ENCODE measurements at places on chromosomes 13 and 19. TPM values are rescaled to one million over a fixed set of nuclear protein-coding genes. Genes with fewer than 3 reads are reported as not detected.

C19orf44 gene
- 8.4 TPM for polyA plus RNA-seq

DNA sequence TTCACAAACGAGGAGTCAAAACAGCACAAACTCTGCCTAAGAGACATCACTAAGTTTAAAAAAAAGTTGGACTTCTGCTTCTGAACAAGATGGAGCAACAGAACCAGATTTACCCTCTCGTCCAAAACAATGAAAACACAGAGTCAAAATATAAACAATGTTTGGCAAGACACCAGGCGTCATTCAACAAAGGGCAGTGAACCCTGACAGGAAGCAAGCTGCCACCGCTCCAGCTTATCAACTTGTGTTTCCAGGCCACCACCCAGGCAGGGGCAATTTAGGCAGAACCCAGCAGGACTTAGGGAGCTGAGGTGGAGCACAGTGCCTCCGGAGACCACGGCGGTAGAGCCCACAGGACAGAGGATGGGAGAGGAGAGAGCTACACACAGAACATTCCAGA is 8.6 kb upstream of the NAPA start:
- H3K36me3 ChIP-seq, result no peaks in the 10 kb centered on the region
- peaks cover 3% of the 10 kb centered on the region for H3K4me1 ChIP-seq
- no peak overlapping the region for H3K4me3 ChIP-seq
- no peak overlapping the region for H3K27ac ChIP-seq
- H3K27me3 ChIP-seq, result no peaks in the 10 kb centered on the region

LRRC63 gene
- 0.12 TPM for polyA plus RNA-seq

- no peaks in the 10 kb centered on the region for H3K27me3 ChIP-seq
- H3K4me3 ChIP-seq, result no peak overlapping the region
- H3K36me3 ChIP-seq, result no peaks in the 10 kb centered on the region
- no peak overlapping the region for H3K27ac ChIP-seq
These were observed 444.4 kb downstream of the SUCLA2 start for GRCh38 chr13:47556703-47557102.

GRCh38 chr13:33331962-33332361 is 46.4 kb upstream of the STARD13 start:
- H3K4me3 ChIP-seq, result no peak overlapping the region
- DNase-seq, result no peak
- H3K4me1 ChIP-seq, result no peaks in the 10 kb centered on the region
- no peak overlapping the region for H3K27ac ChIP-seq
- H3K27me3 ChIP-seq, result no peaks in the 10 kb centered on the region

GRCh38 chr19:47560999-47561398 is 11.9 kb downstream of the ZNF541 start:
- no peaks in the 10 kb centered on the region for H3K4me1 ChIP-seq
- H3K27me3 ChIP-seq, result no peaks in the 10 kb centered on the region
- DNase-seq, result no peak
- no peak overlapping the region for H3K4me3 ChIP-seq
- no peaks in the 10 kb centered on the region for H3K36me3 ChIP-seq
- H3K27ac ChIP-seq, result no peak overlapping the region

- no peaks in the 10 kb centered on the region for H3K36me3 ChIP-seq
- no peaks in the 10 kb centered on the region for H3K4me1 ChIP-seq
- H3K4me3 ChIP-seq, result no peak overlapping the region
These were observed 20.8 kb downstream of the ERICH6B start for GRCh38 chr13:45594764-45595163.

CACNG7 gene
- polyA plus RNA-seq, result not detected

SLC25A41 gene
- not detected for polyA plus RNA-seq

GRCh38 chr19:12603714-12604113 is 6.9 kb downstream of the ZNF490 start:
- DNase-seq, result no peak
- no peaks in the 10 kb centered on the region for H3K27me3 ChIP-seq
- no peaks in the 10 kb centered on the region for H3K36me3 ChIP-seq

RYR1 gene
- 1.6 TPM for polyA plus RNA-seq

DNA sequence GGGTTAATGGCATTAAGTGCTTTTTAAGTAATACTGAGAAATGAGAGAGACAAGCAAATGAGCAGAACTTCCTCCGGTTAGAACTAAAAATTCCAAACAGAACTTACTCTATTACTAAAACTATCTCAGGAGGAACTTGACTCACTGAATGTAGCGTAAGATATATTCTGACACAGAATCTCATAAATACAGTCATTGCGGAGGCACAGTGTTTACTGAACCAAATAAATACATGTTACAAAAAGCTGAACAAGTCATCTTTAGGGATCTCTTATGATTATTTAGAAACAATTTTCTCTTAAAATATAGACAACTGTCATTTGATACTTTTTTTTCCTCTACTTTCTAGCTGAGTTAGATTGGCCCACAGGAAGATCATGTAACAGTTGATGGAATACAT is 283.1 kb downstream of the KLF12 start:
- no peaks in the 10 kb centered on the region for H3K36me3 ChIP-seq
- DNase-seq, result no peak
- H3K27me3 ChIP-seq, result no peaks in the 10 kb centered on the region
- no peaks in the 10 kb centered on the region for H3K4me1 ChIP-seq
- H3K4me3 ChIP-seq, result no peak overlapping the region
- H3K27ac ChIP-seq, result no peak overlapping the region

SULT2A1 gene
- 2.5 TPM for polyA plus RNA-seq

ATP1A3 gene
- 0.33 TPM for polyA plus RNA-seq

SEMA6B gene
- 0.77 TPM for polyA plus RNA-seq

- H3K27me3 ChIP-seq, result no peaks in the 10 kb centered on the region
- peaks cover 2% of the 10 kb centered on the region for H3K4me1 ChIP-seq
- no peak overlapping the region for H3K27ac ChIP-seq
- no peak for DNase-seq
These were observed 209.7 kb downstream of the SPRY2 start for GRCh38 chr13:80131204-80131603.
